ENCODE measurements at places on chromosomes 4 and X. TPM values are rescaled to one million over a fixed set of nuclear protein-coding genes. Genes with fewer than 3 reads are reported as not detected.

The PCDH10 gene
- 173 TPM for total RNA-seq

The RTL5 gene
- 9.2 TPM for total RNA-seq

The RRH gene
- 0.46 TPM for total RNA-seq

The GPRASP1 gene
- 65.3 TPM for total RNA-seq

The MAGEA8 gene
- not detected for total RNA-seq

The PPP4R3C gene
- total RNA-seq = not detected

Measured in diencephalon (tissue), 1 donor.